ENCODE measurements at places on chromosomes 7 and 10. TPM values are rescaled to one million over a fixed set of nuclear protein-coding genes. Genes with fewer than 3 reads are reported as not detected.

CTTNBP2 gene
- 0.28 TPM for total RNA-seq

SSBP1 gene
- 137 TPM for total RNA-seq

SPDYE8 gene
- total RNA-seq, result not detected

KLHDC10 gene
- 29.9 TPM for total RNA-seq

EPDR1 gene
- total RNA-seq, result 112 TPM

GPRIN2 gene
- under 0.01 TPM for total RNA-seq

CNPY1 gene
- total RNA-seq, result not detected

MKX gene
- 0.57 TPM for total RNA-seq

ANKRD61 gene
- total RNA-seq, result not detected

TMEM270 gene
- total RNA-seq, result not detected

MACC1 gene
- 0.92 TPM for total RNA-seq

VIPR2 gene
- 0.85 TPM for total RNA-seq

KCND2 gene
- total RNA-seq, result 4.0 TPM
